Activated CD8-positive, alpha-beta memory T cell treated with anti-CD3 and anti-CD28 coated beads, Interleukin-2, amount 10 ng/mL, durations not matched to agents 7 days and 5 days (primary cell): ENCODE measurements at places on chromosomes 5 and 9. TPM values are rescaled to one million over a fixed set of nuclear protein-coding genes. Genes with fewer than 3 reads are reported as not detected.
A peak's percentile ranks its signal among the peaks of the same experiment; 100 is the strongest.

The INSYN2B gene
- not detected for total RNA-seq

The DNAJC21 gene
- total RNA-seq, result 50.6 TPM

The LHX3 gene
- total RNA-seq, result not detected

The SHOC1 gene
- total RNA-seq, result not detected

The PCDHGB5 gene
- total RNA-seq, result not detected

The GPR151 gene
- not detected for total RNA-seq

The GPR150 gene
- 0.58 TPM for total RNA-seq

The LSM11 gene
- total RNA-seq, result 7.2 TPM

The ZBTB43 gene
- 25.2 TPM for total RNA-seq

The ANXA2R gene
- total RNA-seq, result 14.5 TPM

The GLDC gene
- 5.8 TPM for total RNA-seq

GRCh38 chr5:134289509-134290113 lies 63.7 kb upstream of the PPP2CA start:
- DNase-seq, result peak; percentile 46

GRCh38 chr9:78669591-78669990 lies 372.7 kb downstream of the PSAT1 start:
- no peak for DNase-seq

- DNase-seq, result no peak
Measured at GRCh38 chr5:114977979-114978573, 191.6 kb downstream of the TRIM36 start.

- DNase-seq, result no peak
Measured at GRCh38 chr9:95132366-95133324, 184.9 kb downstream of the FANCC start.

- DNase-seq, result no peak
Measured at GRCh38 chr9:115296831-115297565, 179.0 kb upstream of the TNC start.

DNA sequence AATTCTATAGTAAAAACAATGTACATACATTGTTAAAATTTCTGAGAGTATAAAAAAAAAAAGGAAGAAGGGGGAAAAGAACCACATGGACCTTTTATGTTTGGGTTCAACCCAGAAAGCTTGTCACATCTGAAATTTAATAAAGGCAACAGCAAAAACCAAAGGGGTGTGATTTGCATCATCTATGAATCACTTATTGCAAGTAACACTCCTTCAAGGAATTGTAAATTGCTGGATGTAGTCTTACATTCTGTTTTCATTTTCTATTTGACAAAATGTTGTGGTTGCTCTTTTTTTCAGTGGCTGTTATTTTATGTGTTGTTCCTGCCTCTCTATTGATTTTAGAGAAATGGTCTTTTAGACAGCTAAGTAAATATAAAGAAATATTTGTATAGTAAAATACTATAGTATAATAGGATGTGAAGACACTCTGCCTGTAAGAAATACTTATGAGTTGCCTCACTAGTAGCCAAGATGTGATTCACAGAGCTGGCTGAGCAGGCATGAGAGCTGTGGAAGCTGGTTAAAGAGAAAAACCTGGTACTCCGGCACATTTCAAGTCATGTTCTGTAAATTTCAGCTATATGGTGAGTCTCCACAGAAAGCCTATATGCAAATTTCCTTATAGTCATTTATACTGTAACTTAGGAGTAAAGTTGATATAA lies 131.1 kb upstream of the CNTLN start:
- no peak for DNase-seq

GRCh38 chr5:165779505-165779904 lies 2274.1 kb downstream of the MAT2B start:
- no peak for DNase-seq

DNA sequence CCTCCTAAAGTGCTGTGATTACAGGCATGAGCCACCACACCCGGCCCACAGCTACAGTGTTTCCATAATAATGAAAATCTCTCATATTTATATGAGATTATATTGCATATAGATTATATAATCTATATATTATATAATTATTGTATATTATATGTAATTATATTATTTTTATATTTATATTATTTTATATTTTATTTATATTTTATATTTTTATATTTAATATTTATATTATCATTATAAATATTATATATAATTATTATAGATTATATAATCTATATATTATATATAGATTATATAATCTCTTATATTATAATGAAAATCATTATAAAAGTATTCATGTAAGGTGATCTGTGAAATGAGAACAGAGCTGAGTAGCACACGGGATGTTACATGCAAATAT lies 11.5 kb downstream of the ANKRD18B start:
- DNase-seq, result no peak

GRCh38 chr9:86902586-86902985 lies 44.7 kb downstream of the GAS1 start:
- no peak for DNase-seq

GRCh38 chr5:126182971-126183695 lies 240.1 kb upstream of the GRAMD2B start:
- no peak for DNase-seq

DNA sequence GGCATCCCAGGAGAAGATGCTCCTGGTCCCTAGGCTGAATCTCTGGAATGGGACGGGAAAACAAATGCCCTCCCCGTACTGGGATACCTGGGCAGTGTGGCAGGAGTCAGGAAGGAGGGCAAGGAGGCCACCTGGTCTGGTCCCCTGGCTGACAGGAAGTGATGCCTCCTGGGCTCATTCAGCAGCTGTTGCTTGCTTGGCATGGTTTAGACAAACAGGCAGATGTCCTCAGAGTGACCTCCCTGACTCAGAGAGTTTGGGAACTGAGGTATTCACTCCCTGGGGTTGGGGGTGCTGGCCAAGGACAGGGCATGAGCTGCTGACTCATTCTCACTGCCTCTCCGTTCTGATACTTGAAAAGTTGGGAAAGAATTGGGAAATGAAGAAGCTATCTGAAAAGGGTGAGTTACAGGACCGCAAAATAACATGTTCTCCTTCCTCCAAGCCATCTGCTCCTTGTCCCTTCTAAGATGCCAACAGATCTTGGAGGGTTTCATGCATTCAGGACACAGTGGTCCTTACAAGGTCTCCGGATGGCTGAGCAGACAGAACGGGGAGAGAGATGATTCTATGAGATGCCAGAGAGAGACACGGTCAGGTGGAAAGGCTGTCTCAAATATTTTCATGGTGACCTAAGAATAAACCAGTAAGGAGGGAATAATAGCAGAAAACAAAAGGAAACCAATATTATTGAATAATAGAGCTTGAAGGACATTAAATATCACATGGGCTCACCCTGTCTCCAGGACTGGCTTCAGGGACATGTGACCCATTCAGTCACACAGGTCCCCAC lies 534.5 kb downstream of the BNC2 start:
- no peak for DNase-seq

GRCh38 chr5:135991429-135991828 lies 36.6 kb upstream of the LECT2 start:
- no peak for DNase-seq

DNA sequence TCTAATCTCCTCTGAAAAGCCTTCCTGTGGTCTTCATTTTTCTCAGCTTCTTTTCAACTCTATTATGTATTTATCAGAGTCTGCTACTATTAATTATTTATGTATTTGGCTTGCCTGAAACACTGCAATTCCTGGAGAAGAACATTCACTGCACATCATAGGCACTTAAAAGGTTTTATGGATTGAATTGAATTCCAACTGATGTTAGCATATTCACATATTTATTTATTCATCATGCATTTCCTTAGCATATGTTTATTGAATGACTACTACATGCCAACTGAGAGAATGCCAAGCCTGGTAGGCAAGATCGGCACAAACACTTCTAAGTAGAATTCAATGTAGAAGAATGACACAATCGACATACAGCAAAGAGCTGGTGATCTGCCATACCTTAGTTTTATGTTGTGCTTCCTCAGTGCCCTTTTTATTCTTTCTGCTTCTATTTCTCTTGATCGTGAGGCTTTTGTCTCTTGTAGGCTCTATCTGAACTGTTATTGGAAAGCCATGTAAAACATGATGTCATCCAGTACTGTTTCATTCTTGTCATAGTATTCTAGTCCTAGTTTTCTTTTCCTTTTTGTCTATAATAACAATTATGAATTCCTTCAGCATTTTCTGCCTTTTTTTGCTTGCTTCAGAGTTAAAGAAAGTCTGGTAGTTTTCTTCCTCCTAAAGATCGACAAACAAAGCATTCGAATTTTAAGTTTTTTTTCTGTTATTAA lies 454.2 kb downstream of the TLE4 start:
- DNase-seq, result no peak

- no peak for DNase-seq
Measured at GRCh38 chr5:154087260-154087659, 48.5 kb downstream of the MFAP3 start.
